Activated T-cell treated with anti-CD3 and anti-CD28 coated beads, Interleukin-2, amount 50 U/mL, for 4 hours (primary cell): ENCODE measurements at places on chromosomes 12 and 14. TPM values are rescaled to one million over a fixed set of nuclear protein-coding genes. Genes with fewer than 3 reads are reported as not detected.

The BCL11B gene
- total RNA-seq: 54.6 TPM

The SIX4 gene
- 0.11 TPM for total RNA-seq

The DNAJC22 gene
- not detected for total RNA-seq

The LALBA gene
- not detected for total RNA-seq

The SYNDIG1L gene
- not detected for total RNA-seq

The ASCL1 gene
- not detected for total RNA-seq

DNA sequence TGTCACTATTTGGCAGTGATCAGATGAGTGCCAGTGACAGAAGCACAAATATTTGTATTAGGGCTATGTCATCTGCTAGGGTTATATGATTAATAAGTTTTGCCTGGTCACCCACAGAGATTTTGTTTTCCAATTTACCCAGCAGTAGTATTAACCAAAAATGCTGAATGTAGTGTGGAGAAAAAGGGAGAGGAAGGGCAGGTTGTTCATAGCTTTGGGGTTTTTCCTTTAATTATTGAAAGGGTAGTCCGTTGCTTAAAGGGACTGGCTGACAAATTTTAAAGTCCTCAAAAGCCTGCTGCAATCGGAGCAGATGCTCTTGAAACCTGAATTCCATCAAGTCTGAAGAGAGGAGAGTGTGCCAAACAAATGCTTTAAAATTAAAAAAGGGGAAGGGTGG is 237.9 kb upstream of the CCDC196 start:
- no peak for DNase-seq

- DNase-seq: no peak
Observed at GRCh38 chr12:26680727-26681455, 152.1 kb downstream of the ITPR2 start.

DNA sequence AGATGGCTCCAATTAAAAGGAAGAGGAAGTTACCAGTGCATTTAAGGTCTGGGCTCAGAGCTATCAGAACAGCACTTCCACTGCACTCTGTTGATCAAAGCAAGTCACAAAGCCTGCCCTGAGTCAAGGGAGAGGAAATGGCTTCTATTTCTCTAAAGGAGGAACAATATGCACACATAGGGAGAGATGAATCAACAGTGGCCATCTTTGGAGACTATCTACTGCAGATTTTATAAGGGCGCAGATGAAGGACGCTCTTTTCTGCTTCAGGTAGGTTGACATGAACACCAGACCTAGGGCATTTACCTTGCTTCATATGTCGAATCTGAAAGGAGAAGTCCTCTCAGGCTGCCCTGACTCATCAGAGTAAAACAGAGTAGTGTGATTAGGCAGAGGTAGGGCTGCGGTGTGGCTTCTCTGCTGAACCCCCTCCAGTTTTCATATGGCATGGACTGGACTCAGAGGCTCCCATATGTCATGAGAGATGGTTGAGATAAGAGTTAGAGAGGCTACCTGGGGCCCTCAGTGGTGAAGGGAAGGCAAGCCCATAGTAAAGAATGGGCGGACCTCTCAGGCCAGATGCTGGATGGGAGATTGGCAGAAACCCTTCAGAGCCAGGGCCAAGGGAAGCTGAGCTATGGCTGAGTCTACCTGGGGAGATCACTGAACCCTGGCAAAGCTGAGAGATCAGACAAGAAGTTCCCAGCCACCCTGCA is 84.4 kb downstream of the ARF6 start:
- peak; percentile 41 for DNase-seq

GRCh38 chr12:76859611-76860010 is 19.2 kb downstream of the CSRP2 start:
- no peak for DNase-seq

DNA sequence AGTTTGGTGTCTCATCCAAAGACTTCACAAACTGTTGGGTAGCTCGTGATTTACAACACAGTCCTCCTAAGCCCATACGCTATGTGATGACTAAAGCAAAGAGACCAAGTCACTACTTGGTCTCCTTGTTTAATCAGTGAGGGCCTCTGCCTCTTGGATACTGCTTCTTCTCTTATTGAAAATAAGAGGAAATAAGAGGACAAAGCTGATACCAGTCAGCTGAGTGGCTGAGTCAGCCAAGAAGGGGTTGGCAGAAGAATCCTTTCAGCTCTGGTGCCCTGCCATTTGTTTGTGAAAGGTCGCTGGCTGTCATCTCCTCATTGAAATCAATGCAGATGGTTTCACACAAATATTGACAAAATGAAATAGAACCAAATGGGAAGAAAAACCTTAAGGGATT is 67.5 kb upstream of the SLC35F4 start:
- DNase-seq: no peak

- no peak for DNase-seq
Observed at GRCh38 chr14:33758547-33758946, 192.3 kb downstream of the EGLN3 start.

DNA sequence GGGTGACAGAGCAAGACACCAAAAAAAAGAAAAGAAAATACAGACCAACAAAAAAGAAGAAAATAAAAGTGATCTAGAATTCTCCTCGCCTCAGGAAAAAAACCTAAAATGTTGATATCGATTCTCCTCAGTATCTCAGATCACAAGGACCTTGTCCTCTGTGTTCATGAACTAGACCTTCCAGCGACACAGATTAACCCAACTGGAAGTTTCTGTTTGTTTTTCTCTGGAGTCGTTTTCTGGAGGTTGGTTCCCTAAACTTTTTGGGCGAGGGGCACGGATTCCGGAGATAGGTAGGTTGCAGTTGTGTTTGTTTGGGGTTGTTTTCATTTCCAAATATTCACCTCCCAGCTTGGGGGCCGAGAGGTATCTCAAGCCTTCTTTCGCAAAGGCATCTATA is 559 bp upstream of the RFC5 start:
- DNase-seq: no peak

GRCh38 chr12:17076811-17077210 is 470.8 kb upstream of the LMO3 start:
- DNase-seq: no peak
